ENCODE measurements at places on chromosomes 2 and 18. TPM values are rescaled to one million over a fixed set of nuclear protein-coding genes. Genes with fewer than 3 reads are reported as not detected.

- H3K36me3 ChIP-seq: no peaks in the 10 kb centered on the region
- no peaks in the 10 kb centered on the region for H3K27me3 ChIP-seq
- no peak overlapping the region for H3K27ac ChIP-seq
- H3K4me3 ChIP-seq: no peak overlapping the region
- no peak for DNase-seq
These were observed 35.4 kb upstream of the DNAH7 start for GRCh38 chr2:196104066-196104465.

DNA sequence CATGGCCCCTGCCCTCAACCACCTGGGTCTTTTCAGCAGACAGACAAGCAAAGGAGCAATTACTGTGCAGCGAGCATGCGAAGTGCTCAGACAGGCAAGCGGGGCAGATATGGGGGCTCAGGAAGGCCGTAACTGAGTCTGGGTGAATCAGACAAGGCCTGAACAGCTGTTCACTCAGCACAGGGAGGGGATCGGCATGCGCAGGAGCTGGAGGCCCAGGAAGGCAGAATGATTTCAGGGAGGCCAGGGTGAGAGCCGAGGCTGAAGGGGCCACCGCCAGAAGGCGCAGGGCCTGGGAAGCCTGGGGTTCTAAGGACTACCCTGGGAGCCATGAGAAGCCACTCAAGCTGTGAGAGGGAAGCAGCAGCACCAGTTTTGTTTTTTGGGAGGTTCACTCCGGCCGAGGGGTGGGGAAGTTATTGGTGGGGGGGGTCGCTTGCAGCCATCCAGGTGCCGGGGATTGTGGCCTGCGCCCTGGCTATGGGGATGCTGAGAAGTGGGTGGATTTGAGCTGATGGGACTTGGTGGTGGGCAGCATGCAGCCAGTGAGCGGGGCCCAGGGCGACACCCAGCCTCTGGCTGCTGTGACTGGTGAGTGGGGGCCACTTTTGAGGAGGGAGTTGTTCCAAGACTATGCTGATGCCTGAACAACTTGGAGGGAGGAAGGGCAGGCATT, 132.2 kb downstream of the TSN start:
- peaks cover 3% of the 10 kb centered on the region for H3K27me3 ChIP-seq
- H3K36me3 ChIP-seq: no peaks in the 10 kb centered on the region
- no peak overlapping the region for H3K4me3 ChIP-seq
- DNase-seq: no peak
- H3K4me1 ChIP-seq: no peaks in the 10 kb centered on the region

- H3K4me1 ChIP-seq: peaks cover 31% of the 10 kb centered on the region
- no peak overlapping the region for H3K27ac ChIP-seq
- no peaks in the 10 kb centered on the region for H3K36me3 ChIP-seq
- H3K4me3 ChIP-seq: no peak overlapping the region
- peaks cover 8% of the 10 kb centered on the region for H3K27me3 ChIP-seq
- DNase-seq: no peak
These were observed 2.9 kb downstream of the ALS2 start for GRCh38 chr2:201777869-201778268.

DNA sequence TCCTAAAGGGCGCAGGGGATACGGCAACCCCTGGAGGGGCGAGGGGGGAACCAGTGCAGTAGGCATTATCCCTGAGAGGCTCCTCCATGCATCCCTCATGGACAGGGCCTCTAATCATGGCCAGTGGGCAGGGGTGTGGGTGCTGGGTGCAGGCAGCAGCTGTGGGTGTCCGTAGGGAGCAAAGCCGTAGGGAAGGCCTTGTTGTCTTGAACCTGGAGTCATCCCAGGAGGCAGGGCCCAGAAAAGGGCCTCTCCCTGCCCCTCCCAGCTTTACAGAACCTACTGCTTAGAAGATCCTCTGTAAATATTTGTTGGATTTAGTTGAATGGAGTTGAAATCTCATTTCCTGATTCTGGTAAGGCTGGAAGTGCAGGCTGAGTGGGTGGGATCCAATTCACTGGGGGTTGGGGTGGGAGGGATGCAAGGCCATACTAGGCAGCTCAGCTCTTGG, 207.0 kb upstream of the HAAO start:
- no peaks in the 10 kb centered on the region for H3K36me3 ChIP-seq
- no peaks in the 10 kb centered on the region for H3K4me1 ChIP-seq
- no peak overlapping the region for H3K27ac ChIP-seq
- H3K27me3 ChIP-seq: peaks cover 4% of the 10 kb centered on the region

GRCh38 chr18:58769321-58769720, 95.4 kb upstream of the ZNF532 start:
- H3K36me3 ChIP-seq: no peaks in the 10 kb centered on the region
- peaks cover 55% of the 10 kb centered on the region for H3K27me3 ChIP-seq

DNA sequence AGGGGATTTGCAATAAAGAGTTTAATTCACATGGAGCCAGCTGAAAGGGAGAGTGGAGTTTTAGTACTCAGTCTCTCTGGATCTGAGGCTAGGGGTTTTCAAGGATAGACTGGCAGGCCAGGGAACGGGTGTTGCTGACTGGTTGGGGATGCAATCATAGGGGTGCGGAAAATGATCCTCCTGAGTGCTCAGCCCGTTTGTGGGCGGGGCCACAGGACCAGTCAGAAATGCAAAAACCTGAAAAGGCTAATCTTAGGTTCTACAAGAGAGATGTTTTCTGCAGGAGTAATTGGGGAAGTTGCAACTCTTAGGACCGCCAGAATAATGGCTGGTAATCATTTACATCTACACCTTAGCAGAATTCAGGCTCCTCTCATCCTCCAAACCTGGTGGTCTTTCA, 2.5 kb downstream of the NFU1 start:
- H3K27ac ChIP-seq: no peak overlapping the region
- no peaks in the 10 kb centered on the region for H3K27me3 ChIP-seq
- DNase-seq: no peak

The CCDC102B gene
- 2.0 TPM for total RNA-seq

The RESP18 gene
- total RNA-seq: not detected

Data from activated CD4-positive, alpha-beta T cell treated with anti-CD3 and anti-CD28 coated beads, Interleukin-2, amount 10 ng/mL, durations not matched to agents 7 days and 5 days (primary cell).